Fibroblast of villous mesenchyme (primary cell): ENCODE measurements at places on chromosomes 7 and 10.

DNA sequence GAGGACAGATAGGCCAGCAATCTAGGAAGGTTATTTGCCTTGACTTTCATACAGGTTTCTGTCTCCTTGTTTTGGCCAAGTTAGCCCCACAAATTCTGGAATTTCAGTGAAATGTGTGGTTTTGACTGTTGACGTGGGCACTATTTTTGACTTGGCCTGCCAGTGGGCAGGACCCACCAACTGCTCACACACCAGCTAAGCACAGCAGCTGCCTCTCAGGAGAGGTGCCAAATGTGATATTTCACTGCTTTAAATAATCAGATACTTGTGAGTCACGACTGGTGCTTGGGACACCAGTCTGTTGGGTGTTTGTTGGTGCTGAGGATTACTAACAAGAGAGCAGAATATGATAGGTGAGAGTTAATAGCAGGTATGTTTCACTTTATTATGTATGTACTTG, 409.7 kb upstream of the MTPN start:
- no peak for DNase-seq

- DNase-seq = peak; percentile 88
These were observed 45.0 kb downstream of the TNS3 start for GRCh38 chr7:47536661-47537611.

DNA sequence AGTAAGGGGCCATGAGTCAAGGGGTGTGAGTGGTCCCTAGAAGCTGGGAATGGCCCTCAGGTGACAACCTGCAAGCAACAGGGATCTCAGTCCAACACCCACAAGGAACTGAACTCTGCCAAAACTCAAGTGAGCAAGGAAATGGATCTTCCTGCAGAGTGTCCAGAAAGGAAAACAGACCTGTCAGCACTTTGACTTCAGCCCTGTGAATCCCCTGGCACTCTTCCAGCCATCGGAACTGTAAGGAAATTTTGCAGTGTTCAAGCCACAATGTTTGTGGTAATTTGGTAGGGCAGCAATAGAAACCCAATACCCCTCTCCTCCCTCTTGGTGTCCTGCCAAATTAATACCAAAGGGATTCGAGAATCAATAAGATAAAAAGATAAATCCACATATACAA, 6.9 kb downstream of the LYZL1 start:
- no peak for DNase-seq

DNA sequence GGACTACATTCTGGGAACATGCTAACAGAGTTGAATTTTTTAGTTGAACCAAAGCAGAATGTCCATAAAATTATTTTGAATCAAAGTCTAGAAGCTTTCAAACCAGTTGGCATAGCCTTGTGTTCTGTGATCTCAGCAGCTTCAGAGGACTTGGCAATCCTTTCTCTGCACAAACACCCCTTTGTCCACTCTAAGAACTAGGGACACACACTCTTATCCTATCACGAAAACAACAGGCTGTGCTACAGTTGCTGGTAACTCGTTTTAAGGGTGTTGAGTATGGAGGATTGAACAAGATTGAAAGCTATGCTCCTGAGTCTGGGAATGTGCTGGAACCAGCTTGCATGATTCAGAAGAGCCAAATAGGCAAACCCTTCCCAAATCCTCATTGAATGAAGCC, 76.4 kb upstream of the PRSS58 start:
- DNase-seq = no peak

- DNase-seq = peak; percentile 97
These were observed at the start of gene TCF7L2 for GRCh38 chr10:112949875-112950507. TSS of gene TCF7L2 (plus strand) at chr10:112950247. CDS start at chr10:112950757, 510 bp downstream.

- DNase-seq = peak; percentile 82
These were observed 18.1 kb downstream of the KCNH2 start for GRCh38 chr7:150959739-150960734.

- no peak for DNase-seq
These were observed 658.2 kb downstream of the GATA3 start for GRCh38 chr10:8712656-8713055.

GRCh38 chr10:27899058-27899457, 99.8 kb downstream of the ODAD2 start:
- no peak for DNase-seq

GRCh38 chr7:130823060-130823459, 89.1 kb upstream of the KLF14 start:
- no peak for DNase-seq

DNA sequence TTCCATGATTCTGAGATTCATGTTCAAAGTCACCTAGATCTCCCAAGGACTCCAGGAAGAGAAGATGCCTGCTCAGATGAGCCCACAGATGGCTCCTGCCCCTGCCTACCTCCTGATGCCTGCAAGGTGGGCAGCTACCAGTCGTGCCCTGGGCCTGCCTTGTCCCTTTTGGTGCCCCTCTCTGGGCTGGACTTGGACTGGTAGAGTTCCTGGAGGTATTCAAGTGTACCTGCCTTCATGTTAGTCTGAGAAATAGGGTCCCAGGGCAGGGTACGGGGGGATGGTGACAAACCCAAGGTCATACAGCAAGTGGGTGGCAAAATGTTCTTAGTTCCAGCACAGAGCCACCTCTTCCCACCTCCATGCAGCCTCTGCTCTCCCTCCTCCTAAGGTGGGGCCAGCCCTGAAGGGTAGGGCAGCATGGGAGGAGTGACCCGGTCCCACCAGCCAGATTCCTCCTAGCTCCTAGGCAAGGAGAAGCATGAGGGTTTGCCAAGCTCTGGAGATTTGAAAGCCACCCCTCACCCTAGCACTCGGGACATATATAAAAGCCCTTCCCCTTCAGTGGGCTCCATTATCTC, 80.8 kb upstream of the UNC5B start:
- no peak for DNase-seq

GRCh38 chr10:33201056-33201780, 133.2 kb downstream of the NRP1 start:
- DNase-seq = peak; percentile 90

- no peak for DNase-seq
These were observed 79.1 kb downstream of the MGMT start for GRCh38 chr10:129546106-129546505.

DNA sequence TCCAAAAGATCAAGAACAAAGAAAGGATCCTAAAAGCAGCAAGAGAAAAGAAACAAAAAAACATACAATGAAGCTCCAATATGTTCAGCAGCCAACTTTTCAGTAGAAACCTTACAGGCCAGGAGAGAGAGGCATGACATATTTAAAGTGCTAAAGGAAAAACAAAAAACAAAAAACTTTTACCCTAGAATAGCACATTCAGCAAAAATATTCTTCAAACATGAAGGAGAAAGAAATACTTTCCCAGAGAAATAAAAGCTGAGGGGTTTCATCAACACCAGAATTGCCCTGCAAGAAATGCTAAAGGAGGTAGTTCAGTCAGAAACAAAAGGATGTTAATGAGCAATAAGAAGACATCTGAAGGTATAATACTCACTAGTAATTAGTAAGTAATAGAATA, 753.5 kb upstream of the POT1 start:
- no peak for DNase-seq

- DNase-seq = peak; percentile 63
These were observed 354.1 kb upstream of the SEMA3A start for GRCh38 chr7:84548366-84549365.

GRCh38 chr10:64463406-64463805, 942.2 kb downstream of the REEP3 start:
- no peak for DNase-seq

DNA sequence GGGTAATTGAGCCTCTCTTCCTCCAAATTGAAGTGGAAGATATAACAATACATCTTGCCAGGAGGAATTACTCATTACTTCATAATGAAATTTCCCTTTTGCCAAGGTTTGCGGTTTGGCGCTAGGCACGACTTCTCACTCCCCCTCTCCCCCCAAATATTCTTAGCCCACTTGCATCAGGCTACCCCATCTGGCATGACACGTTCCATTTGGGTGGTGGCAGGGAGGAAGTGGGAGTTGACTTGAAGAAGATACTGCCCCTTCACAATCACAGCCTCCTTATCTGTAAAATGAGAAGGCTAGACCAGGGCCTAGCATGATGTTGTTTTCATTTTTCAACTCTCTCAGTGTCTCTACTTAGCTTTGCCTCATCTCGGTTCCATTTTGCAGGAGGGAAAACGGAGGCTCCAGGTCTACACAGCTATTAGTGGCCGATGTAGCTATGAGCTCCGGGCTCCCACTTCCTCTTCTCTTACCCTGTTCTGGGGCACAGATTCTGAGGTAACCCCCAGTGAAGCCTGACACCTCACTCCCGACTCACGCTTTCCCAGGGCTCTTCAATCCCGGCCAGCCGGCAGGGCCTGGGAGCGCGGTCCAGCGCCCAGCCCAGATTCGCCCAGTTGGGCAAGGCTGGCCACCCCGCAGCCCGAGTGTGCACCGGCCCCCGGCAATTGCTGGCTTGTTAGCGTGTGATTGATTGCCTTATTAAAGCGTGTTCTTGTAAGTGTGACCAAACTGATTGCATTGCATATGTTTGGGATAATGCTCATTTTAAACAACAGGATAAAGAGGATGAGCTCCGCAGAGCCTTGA, 6.5 kb downstream of the EVX1 start:
- DNase-seq = no peak

DNA sequence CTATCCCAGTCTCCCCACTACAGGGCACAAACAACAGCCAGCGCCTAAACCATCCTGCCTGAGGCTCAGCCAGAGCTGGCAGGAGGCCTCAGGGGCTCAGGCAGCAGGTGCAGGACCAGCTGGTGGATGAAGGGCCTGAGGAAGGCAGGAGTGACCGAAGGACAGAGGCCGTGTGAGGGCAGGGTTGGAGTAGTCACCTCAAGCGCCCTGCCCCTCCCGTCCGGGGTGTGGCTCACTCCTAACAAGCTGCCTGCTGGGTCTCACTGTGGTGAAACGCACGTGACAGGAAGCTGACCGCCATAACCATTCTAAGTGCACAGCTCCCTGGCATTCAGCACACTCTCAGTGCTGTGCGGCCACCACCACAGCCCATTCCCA, 281.1 kb downstream of the ELFN1 start:
- peak; percentile 47 for DNase-seq

GRCh38 chr10:9291081-9291480, 1236.6 kb downstream of the GATA3 start:
- no peak for DNase-seq

- DNase-seq = no peak
These were observed 69.1 kb downstream of the DIP2C start for GRCh38 chr10:620417-620816.

DNA sequence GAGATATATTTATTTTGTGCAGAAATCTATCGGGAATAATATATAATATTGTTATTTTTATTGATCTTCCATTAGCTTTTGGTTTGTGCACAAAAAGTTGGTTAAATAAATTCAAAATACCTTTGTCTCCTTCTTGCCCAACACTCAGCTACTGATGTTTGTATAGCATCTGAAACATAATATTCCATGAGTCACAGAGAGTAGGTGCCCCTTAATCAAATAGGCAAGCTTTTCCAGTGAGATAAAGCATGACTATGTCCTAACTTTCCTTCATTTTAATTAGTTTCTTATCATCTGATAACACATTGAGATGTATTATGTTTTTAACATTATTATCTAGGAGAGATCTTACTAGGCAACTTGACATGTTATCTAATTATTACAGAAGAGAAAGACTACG, 432.2 kb downstream of the KIF20B start:
- no peak for DNase-seq

DNA sequence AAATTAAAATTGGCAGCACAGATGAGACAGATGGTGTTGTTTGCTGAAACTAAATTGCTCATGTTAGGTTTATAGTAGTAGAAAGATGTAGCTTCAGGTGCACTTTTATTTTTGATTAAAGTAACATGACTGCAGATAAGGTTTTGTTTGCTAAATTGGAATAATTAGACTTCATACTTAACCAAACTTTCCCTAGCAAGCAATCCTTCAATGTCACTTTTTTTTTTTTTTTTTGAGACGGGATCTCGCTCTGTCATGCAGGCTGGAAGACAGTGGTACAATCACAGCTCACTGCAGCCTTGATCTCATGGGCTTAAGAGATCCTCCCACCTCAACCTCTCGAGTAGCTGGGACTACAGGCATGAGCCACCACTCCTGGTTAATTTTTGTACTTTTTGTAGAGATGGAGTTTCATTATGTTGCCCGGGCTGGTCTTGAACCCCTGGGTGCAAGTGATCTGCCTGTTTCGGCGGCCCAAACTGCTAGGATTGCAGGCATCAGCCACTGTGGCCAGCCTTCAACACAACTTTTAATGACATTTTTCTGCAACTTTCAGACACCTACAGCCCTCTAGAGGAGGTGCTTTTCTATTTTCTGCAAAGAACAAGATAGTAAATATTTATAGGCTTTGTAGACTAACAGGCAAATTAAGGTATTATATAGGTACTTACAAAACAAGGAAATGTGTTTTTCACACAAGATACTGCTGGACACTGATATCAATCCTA, 84.8 kb upstream of the CCNY start:
- no peak for DNase-seq

GRCh38 chr7:158685693-158686092, 18.9 kb downstream of the NCAPG2 start:
- DNase-seq = peak; percentile 58

- DNase-seq = no peak
These were observed 350.3 kb upstream of the TEX47 start for GRCh38 chr7:89145801-89146200.

GRCh38 chr10:60734226-60734625, 44.1 kb upstream of the CDK1 start:
- DNase-seq = no peak

GRCh38 chr10:62159351-62159750, 109.3 kb downstream of the RTKN2 start:
- DNase-seq = no peak

DNA sequence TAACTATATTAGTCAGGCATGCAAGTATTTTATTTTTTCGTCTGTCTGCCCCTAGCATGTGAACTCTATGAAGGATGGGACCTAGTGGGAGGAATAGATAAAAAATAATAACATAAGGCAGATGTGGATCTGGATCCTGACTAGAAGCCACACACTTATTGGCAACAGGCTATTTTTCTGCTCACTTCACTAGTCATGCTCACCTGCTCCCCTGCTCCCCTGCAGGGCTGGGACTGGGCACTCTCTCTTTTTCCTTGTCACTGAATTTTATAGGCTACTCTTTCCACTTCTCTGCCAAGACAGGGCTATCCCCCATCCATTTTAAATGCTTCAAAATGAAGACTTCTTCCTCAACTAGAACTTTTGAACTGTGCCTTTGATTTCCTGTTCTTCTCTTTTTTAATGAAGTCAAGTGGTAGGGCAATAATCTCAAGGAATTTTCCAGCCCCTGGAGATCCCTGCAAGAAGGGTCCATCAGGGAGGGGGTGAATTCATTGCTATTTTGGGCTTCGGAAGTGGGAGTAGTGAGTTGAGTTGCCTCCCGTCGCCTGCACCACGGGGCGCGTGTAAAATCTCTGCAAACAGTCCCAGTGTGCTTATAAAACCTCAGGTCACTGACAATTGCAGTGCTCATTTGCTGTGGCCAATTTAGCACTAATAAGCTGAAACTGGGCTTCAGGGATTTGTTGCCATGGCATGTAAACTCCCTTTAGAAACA, 156.7 kb upstream of the NPVF start:
- no peak for DNase-seq
